GM12891 (cell line): ENCODE measurements at places on chromosomes 2 and 18.

DNA sequence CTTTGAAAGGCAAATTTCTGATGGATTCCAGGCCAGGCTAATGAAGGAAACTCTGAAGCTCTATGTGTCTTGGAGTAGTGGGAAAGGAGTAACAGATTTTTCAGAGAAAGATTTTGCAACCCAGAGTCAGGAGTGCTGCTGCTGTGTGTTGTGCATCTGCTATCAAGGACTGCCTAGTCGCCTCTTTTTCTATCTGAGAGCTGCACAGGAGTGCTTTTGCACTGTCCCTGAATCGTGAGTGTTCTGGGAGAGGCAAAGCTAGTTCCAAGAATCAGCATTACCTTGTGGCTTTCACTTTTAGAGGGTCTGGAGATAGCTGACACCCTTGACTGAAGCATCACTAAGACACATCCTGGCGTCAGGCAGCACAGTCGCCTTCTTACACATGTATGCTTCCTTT, 336.4 kb downstream of the PARD3B start:
- DNase-seq, result no peak

DNA sequence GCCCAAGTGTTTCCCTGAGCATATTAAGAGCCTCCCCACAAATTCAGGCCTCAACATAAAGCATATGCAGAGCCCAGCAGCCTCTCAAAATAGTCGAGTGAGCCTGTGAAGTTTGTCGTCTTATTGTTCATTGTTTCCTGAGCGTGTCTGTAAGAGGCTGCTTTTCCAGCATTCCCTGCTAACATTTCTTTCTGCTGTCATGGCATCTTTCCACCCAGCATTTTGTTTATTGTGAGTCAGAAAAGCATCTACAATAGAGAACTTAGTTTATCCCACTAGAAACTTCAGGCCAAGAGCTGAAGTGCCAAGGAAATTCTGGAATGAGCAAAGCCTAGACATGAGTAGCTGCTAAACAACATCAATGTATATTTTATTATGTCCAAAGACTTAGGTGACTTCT, 46.3 kb upstream of the STAM2 start:
- no peak for DNase-seq

DNA sequence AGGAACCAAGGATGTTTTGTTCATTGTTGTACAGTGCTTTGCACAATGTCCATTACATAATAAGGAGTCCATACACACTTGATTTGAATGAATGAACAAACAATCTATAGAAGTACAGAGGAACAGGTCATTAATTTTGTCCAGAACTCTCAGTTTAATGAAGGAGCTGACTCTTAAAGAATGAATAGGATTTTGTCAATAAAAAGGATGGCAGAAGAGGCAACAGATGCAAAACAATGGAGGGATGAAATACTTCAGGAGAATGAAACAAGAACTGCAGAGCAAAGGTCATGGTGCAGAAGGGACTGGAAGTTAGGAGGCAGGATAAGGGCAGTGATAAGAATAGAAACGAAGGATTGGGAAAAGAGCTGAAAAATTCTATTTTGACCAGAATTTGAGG, 28.7 kb upstream of the COL5A2 start:
- no peak for DNase-seq

GRCh38 chr2:46538393-46538792, 59.0 kb downstream of the TMEM247 start:
- no peak for DNase-seq

GRCh38 chr2:16635791-16636699, 29.6 kb downstream of the CYRIA start:
- no peak for DNase-seq

GRCh38 chr18:33839452-33840211, 261.6 kb downstream of the ASXL3 start:
- peak; percentile 5 for DNase-seq

- no peak for DNase-seq
These were observed 73.8 kb upstream of the MGAT4A start for GRCh38 chr2:98804736-98805135.

DNA sequence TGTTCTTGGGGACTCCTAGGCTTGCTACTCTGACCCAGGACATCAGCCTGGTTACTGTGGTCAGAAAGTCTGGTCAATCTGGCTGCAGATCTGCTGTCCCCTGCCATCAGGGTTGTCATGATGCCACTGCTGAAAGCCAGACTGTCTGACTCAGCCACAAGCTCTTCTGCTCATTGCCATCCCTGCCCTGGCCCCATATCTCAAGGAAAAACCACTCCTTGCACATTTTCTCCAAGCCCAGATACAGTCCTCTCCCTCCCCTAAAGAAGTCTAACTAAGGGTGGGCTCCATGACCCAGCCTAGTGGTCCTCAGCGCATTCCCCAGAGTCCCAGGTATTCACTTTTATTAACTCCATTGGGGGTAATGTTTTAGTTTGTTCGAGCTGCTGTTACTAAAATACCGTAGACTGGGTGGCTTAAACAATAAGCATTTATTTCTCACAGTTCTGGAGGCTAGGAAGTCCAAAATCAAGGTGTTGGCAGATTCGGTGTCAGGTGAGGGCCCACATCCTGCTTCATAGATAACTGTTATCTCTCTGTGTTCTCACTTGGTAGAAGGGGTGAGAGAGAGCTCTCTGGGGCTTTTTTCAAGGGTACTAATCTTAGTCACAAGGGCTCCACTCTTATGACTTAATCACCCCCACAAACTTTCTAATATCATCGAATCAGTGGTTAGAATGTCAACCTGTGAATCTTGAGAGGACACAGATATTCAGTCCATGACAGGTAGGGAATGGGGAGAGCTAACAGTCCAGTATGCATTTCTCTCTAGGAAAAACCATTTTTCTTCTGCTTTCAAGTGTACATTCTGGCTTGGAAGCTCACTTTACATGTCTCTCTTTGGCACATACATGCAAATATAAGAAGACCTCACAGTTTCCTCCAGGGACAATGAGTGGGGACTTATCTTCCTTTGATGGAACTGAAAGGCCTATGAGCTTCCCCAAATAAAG, 94.8 kb upstream of the CXCR4 start:
- DNase-seq, result no peak

- DNase-seq, result no peak
These were observed 28.9 kb downstream of the NHEJ1 start for GRCh38 chr2:219131744-219132143.
